ENCODE measurements at places on chromosomes 3 and 15.

DNA sequence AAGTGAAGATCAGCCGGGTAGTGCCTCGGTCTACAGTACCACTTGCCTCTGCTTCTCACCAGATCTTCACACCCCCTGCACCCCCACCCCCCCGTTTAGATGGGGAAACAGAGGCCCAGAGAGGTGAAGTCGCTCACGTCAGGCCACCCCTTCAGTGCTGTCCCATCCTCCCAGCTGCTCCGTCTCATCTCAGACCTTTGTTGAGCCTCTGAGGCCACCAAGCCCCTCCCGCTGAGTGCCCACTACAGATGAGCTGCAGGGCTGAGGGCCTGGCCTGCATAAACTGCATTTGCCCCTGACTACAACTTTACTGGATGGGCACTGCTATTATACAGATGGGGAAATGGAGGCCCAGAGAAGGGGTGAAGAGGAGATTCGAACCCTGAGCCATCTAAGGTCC lies 35.8 kb downstream of the ADAMTS7 start:
- DNase-seq, result no peak

DNA sequence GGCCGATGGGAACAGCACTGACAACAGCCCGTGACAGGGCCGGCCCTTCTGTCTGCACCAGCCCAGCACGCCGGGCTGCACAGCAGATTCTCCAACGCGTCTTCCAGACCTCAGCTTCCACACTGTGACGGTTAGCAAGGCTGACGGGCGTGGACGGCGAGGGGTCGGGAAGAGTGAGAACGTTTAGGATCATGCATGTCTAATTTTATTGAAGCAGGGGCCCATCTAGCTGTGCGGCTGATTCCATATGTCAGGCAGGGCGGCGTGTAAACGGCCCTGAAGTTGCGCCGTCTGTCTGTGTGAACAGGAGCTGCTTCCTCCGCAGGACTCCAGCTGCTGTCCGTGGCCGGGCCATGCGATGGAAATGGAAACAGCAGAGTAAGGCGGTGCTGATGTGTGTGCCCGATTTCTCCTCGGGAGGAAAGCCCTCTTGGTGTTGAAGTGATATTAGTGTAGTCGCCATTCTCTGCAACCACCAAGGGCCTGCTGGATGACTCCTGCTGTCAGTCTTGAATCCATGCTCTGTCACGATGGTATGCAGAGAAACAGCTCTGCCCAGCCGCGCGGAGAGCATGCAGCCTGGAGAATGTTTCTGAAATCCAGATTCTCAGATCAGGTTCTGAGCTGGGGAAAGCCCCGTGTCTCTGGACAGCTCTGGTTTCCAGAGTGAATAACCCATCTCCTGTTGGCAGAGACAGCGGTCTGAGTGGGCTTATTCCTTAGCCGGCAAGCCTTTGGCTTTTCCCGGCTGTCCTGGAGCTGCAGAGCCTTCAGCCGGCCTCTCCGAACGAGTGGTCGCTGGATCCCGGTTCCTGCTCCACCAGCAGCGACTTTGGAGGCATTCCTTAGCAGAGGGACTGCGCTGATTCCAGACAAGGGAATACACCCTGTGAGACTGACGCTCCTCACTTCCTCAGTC lies 158.1 kb upstream of the UBE3A start:
- DNase-seq, result no peak

- no peak for DNase-seq
Observed at GRCh38 chr3:65830948-65831732, 207.6 kb downstream of the MAGI1 start.

DNA sequence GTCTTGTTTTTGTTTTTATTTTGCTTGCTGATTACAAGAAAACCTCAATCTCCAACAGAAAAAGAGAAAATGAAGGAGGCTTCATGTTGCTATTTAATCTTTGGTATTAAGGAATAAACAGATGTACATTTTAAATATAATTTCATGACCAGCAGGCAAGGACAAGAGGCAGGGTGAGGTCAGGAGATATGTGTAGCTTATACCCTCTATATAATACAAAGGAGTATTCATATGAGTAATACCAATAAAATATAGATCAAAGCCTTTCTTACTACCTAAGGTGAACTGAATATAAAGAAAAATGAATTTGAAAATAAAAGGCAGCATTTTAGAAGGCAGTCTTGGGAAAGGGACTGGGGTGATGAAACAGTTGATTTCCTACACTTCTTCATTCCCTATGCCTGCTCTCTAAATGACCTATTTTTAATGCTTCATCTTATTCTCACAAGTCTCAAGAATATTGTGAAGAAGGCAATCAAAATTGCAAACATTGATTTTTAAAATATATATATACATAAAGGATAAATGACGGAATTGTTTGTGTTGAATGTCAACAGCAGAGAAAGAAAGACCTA lies 8.6 kb upstream of the CBLB start:
- no peak for DNase-seq

GRCh38 chr15:27730868-27731267 lies 368.2 kb downstream of the OCA2 start:
- DNase-seq, result no peak

GRCh38 chr3:160856450-160856849 lies 100.4 kb downstream of the PPM1L start:
- no peak for DNase-seq

GRCh38 chr15:45863881-45864580 lies 229.2 kb downstream of the SQOR start:
- DNase-seq, result no peak

All from HuH-7 (cell line).